Lower leg skin (tissue), 4 donors: ENCODE measurements at places on chromosomes 5 and 9.
A peak's percentile ranks its signal among the peaks of the same experiment; 100 is the strongest.

DNA sequence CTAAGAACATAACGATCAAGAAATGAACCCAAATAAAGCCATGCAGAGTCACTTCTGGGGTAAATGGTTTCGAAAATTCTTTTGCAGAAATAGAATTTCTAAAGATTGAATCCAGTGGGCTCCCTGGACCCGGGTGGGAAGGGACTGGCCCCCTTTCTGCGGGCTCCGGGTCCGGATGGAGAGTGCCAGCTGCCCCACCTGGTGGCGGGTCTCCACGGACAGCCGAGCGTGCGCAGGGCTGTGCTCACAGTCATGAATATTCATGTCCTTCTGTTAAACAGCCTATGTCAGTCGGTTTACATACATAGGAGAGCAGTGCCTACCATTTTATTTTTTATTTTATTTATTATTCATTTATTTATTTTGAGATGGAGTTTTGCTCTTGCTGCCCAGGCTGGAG is 4.7 kb upstream of the PPP1R26 start:
- DNase-seq: no peak

- peak; percentile 62 for DNase-seq
Measured at GRCh38 chr5:10679336-10679988, 81.6 kb downstream of the DAP start.

- DNase-seq: no peak
Measured at GRCh38 chr5:38697013-38697412, 140.6 kb upstream of the LIFR start.

DNA sequence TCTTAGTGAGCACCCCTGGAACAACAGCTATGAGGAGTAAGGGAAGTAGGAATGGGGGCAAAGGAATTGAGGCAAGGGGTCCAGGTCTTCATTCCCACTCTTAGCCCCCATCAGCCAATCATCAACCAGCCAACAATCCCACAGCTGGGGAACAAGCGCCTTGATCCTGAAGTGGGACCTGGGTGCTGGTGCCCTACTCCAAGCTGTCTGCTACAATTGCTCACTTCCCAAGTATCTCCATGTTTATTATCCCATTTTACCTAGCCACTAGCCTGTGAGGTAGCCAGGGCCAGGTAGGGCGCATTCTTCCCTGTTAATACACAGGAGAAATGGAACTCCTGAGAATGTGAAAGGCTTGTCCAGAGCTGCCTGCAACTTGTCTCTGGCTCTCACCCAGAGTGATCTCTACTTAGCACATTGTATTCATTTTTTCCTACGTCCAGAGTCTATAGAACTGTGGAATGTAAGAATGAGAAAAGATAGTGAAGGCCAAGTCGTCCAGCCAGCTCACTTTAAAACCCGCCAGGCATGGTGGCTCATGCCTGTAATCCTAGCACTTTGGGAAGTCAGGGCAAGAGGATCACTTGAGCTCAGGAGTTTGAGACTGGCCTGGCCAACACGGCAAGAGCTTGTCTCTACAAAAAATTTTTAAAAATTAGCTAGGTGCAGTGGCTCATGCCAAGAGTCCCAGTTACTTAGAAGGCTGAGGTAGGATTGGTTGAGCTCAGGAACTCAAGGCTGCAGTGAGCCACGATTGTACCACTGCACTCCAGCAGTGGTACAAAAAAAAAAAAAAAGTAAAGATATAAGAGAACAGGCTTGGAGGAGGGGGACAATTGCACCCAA is 6.2 kb upstream of the DNAJC18 start:
- DNase-seq: peak; percentile 45

DNA sequence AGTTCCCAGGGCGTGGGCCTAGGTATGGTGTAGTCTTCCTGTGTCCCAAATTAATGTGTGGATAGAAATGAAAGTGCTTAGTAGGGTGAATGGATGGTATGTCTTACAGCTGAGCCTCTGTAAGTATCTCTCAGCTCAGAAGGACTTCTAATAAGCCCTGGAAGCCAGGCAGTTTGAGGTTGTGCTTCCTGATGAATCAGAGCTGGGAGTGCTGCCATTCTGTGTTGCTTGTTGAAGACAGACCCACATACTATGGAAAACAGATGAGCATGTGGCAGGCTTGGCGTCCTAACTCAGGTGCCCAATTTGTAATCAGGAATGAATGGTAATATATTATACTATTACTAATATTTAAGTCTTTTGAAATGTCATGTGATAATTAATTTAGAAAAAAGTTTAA is 69.8 kb downstream of the CMYA5 start:
- DNase-seq: no peak

DNA sequence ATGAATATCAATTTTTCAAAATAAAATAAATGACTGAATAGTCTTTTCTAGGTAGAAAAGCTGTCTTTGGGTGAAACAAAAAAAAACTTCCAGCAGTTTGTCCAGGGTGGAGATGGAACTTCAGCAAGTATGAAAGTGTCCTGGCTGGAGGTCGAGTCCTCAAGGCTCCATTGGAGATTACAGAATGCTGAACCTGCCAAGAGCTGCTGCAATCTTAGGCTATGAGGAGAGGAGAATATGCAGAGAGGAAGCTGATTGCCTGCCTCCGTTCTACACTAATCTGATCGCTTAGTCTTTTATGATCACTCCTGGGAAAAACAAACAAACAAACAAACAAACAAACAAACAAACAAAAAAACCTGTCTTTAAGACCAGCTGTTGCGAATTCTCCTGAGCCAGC is 50.6 kb downstream of the NREP start:
- DNase-seq: no peak

DNA sequence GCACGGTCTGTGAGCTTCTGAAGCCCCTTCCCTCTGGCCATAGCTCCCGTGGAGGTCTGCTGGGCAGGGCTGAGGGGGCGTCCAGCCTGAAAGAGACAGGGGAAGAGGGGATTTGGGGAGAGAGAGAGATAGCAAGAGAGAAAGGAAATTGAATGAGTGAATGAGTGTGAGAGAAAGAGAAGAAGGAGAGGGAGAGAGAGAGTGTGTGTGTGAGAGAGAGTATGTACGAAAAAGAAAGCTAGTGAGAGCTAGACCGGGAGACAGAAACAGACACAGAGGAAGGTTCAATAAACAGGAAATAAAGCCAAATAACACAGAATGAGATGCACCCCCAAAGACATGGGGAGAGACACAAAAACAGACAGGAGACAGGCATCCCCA is 37.4 kb downstream of the PAX5 start:
- no peak for DNase-seq

DNA sequence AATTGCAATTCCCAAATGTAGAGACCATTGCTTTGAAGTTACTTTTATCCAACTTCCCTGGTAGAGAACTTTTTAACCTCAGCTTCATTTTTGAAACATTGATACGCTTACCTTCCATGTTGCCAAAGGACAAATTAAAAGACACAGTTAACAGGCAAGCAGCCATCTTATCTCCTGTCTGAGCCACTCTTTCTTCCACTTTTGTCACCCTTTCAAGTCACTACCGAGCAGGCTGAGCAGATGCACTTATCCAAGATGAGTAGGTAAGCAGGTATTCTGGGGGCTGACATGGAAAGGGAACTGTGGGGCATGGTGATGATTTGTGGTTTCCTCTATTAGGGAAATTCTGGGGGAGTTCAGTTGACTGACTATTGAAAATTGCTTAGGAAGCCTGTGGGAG is 66.7 kb downstream of the DOCK2 start:
- DNase-seq: no peak

GRCh38 chr9:126676685-126677143 is 63.0 kb downstream of the LMX1B start:
- DNase-seq: no peak

DNA sequence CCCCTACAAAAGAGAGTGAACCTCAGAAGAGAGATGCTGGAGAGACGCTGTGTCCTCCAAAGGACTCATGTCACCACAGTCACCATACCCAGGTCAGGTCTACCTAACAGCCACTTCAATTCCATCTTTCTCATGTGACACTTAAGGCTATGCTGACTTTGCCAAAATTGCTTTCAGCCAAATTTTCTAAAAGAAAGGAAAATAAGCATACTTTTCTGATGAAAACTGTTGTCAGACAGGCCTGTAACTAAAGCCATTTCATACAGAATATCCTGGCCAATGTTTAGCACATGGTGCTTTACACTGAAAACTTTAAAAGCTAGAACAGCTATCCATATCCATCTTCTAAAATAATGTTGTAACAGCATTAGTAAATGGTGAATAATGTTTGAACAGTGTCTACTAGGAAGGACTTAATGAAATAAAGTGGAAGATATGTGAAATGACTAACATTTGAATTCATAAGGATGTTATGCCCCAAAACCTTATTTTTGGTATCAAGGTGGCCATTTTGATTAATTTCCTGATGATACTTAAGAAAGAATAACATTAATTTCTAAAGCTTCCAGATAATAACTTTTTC is 97.2 kb downstream of the NFIB start:
- DNase-seq: no peak

- DNase-seq: no peak
Measured at GRCh38 chr5:175765858-175766257, 105.5 kb upstream of the CPLX2 start.

DNA sequence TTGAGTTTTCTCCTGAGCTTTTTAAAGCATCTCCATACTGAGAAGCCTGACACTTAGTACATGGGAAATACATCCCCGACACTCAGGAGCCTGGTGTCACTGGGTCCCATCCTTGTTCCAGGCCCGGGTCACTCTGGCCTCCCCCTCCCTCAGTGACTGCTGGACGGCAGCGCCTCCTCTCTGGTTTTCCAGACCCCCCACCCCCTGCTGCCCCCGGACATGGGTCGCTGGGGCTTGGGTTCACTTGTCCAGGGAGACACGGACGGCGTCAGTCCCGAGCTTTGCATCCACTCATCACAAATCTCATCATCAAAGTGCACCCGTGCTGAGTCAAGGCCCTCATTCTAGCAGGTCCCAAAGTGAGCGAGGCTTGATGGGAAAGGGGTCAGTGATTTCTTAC is 243.0 kb downstream of the IRX2 start:
- DNase-seq: no peak

DNA sequence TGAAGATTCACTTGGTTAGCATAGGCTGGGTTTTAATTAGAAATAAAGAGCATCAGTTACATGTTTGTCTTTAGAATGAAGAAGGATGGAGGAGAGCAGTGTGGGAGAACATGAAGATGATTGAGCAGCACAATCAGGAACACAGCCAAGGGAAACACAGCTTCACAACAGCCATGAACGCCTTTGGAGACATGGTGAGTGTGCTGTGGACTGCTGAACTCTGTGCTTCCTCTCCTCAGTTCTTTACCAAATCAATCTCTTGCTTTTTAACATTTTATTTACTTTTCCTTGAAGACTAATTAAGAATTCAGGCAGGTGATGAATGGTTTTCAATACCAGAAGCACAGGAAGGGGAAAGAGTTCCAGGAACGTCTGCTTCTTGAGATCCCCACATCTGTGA is 38.2 kb upstream of the SPATA31E1 start:
- no peak for DNase-seq

GRCh38 chr9:96064826-96065481 is 189.5 kb downstream of the ERCC6L2 start:
- DNase-seq: no peak

GRCh38 chr9:6833518-6834192 is 75.9 kb downstream of the KDM4C start:
- no peak for DNase-seq

DNA sequence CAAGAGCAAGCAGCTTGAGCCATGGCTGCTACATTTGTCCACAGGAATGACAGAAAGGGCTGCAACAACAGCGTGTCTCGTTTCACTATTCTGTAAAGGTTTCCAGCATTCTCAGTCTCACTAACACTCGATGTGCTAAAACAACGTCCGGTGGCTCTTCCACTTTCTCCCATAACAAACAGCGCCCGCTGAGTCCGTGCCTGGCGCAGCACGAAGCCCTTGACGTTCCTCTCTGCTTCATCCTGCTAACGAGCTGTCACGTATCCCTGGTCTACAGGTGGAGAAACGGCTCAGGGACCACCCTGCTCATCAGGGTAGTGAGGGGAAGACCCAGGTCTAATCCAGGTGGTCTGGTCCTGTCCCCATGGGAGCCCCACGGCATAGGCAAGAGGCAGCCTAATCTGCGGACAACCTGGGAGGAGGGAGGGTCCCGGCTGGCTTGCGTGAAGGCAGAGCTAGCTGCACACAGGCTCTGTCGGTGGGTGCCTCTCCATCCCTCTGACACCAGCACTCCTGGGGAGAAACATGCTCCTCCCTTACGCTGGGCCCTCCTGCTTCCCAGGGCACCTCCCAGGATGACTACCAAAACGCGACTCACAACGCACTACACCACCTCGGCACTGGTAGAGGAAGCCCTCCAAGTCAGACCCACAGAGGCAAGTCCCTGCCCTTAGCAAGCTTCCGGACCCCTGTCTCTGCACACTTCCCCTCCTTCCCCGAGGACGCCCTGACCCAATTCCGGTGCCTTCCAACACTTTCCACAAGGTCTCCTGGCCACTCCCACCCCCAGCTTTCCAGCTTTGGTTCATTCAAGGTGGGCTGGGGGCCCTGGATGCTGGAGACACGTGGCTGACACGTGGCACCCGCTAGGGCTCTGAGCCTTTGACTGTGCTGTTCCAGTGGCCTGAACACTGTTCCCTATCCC is 43.3 kb downstream of the VAV2 start:
- DNase-seq: no peak

DNA sequence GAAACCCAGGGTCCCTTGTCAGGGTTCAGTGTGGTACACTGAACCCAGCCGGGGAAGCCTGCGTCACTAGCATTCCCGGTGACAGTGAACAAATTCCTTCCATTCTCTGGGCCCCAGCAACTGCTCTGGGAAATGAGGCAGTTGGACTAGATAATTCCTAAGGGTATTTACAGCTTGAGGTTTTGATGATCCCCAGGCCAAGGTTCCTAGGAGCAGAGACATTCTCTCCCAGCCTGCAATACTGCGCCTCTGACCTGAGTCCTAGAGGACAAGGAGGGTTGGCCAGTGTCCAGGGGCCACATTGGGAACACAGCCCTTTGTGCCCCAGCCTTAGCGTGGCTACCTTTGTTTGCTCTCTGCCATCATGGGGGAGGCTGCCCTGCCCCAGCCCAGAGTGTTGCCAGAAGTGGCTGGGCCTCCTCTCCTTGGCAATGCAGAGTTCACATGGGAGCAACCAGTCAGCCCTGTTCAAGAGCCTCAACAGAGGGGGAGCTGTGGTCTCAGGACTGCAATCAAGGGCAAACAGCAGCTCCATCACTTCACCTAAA is 178.2 kb downstream of the SEC61B start:
- DNase-seq: no peak

DNA sequence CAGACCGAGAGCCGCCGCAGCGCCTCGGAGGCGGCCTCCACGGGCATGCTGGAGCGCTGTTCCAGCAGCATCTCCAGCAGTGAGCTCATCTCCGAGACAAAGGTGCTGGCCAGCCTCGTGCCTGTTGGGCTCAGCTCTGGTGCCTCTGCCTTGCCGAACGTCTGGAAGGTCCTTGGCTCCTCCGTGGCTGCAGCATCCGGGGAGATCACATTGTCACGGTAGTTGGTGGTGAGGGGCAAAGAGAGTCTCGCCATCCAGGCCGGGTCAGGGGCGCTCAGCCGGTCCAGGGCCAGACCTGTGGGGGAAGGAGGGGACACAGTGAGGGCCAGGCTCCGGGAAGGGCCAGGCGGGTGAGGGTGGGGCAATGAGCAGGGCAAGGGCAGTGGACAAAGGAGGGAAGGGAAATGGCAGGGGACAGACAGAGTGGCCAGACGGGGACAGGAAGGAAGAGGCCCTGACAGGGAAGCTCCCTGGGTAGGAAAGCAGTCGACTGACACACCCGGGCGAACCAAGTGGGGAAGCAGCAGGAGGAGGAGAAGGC is 12.4 kb downstream of the PCDH12 start:
- DNase-seq: no peak

GRCh38 chr9:38047301-38048251 is 21.5 kb downstream of the SHB start:
- DNase-seq: no peak
